NAMALWA (cell line): ENCODE measurements at places on chromosomes 2 and 18.

GRCh38 chr2:69911985-69912563 is 2.8 kb upstream of the MXD1 start:
- DNase-seq: peak; percentile 81

DNA sequence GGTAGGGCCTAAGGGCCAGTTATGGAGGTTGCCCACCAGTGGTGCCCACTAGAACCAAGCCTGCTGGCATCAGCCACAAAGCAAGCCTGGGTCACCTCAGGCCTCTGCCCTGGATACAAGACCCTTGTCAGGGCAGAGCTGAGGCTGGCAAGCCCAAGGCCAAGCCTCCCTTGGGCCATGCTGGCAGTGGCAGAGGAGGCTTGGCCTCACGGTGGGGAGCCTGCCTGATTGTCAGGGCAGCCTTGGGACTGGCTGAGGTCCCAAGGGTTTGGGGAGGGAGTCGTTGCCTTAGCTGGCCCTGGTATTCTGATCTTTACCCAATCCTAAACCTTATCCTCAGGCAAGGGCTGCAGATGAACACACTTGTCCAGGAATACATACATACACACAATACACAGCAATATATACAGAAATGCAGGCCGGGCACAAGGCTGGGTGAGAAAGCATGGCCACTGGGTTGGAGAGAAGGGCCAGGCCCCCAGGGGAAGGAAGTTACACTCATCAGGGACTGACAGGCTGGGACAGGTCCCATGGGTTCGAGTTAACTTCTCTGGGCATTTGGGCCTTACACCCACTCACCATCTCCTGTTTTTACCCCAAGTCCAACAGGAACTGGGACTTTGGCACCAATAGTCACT is 21.0 kb downstream of the CCT7 start:
- no peak for DNase-seq

- DNase-seq: no peak
Measured at GRCh38 chr2:209613649-209614305, 157.9 kb upstream of the UNC80 start.

GRCh38 chr2:200383380-200384110 is 77.1 kb downstream of the SPATS2L start:
- peak; percentile 50 for DNase-seq

DNA sequence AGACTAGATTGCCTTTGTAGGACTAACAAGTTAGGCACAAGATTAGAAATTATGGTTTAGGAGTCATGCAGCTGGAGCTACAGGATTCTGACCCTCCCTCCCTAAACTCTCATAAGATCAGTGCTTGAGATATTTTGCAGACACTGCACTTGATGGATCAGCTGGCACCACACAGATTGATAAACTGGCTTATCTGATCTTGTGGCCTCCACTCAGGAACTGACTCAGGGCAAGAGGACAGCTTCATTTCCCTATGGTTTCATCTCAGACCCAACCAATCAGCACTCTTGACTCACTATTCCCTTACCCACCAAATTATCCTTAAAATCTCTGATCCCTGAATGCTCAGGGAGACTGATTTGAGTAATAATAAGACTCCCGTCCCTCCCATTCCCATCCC is 152.3 kb downstream of the DIS3L2 start:
- no peak for DNase-seq

- DNase-seq: no peak
Measured at GRCh38 chr2:50645346-50645745, 386.6 kb downstream of the NRXN1 start.

- peak; percentile 87 for DNase-seq
Measured at GRCh38 chr2:162153608-162154224, 1.7 kb upstream of the GCG start.

- DNase-seq: no peak
Measured at GRCh38 chr2:239263669-239264491, 136.9 kb downstream of the HDAC4 start.

DNA sequence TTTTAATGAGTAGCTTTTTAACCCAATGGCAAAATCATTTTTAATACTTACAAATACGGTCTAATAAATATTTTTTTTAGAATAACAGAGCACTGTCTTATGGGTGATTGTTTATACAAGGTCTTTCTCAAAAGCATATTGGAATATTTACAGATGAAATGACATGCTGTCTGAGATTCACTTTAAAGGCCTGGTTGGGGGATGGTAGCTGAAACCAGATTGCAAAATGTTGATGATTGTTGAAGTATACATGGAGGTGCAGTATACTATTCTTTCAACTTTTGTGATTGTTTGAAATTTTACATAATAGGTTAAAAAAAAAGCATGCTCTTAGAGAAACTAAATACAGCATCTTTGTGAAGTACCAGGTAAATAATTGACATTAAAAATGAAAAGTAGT is 111.2 kb downstream of the FMNL2 start:
- no peak for DNase-seq

- peak; percentile 84 for DNase-seq
Measured at GRCh38 chr2:45993476-45993991, 303.7 kb upstream of the EPAS1 start.
